ENCODE measurements at places on chromosomes 16 and 17.

DNA sequence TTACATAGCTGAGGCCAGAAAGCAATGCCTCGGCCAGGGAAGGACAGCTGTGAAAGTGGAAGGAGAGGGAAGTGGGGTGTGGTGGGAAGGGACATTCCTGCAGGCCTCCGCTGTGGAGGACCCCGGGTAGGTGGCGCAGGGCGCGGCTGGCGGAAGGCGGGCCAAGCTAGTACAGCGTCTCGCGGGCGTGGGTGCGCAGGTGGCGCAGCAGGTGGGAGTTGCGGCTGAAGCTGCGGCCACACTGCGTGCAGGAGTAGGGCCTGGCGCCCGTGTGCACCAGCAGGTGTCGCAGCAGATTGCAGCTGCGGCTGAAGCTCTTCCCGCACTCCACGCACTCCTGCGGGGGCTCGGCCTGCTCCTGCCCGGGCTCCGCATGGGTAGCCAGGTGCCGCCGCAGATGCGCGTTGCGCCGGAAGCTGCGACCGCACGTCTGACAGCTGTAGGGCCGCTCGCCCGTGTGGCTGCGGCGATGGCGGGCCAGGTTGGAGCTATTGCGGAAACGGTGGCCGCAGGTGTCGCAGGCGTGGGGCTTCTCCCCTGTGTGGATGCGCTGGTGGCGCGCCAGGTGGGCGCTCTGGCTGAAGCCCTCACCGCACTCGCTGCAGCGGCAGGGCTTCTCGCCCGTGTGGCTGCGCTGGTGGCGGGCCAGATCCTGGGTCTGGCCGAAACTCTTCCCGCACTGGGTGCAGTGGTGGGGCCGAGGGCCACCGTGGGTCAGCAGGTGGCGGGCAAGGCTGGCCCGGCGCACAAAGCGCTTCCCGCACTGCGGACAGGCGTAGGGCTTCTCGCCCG lies 10.0 kb downstream of the ZSCAN10 start:
- DNase-seq, result no peak

DNA sequence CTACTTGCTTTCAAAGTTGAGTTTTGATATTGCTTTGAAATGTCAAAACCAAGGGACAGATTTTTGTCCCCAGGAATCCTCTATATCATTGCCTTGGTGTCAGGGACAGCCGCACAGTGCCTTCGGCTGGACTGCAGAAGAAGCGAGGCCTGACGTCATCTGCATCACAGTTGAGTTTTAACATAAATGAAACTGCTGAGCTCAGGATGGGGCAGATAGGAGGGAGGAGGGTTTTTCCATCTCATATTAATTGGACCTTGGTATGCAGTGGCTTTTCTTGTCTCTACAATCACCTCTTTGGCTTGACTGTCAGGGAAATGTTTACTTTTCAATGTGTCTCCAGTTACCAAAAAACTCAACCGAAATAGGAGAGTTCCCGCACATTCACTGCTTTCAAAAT lies 111.3 kb downstream of the AATF start:
- DNase-seq, result no peak

DNA sequence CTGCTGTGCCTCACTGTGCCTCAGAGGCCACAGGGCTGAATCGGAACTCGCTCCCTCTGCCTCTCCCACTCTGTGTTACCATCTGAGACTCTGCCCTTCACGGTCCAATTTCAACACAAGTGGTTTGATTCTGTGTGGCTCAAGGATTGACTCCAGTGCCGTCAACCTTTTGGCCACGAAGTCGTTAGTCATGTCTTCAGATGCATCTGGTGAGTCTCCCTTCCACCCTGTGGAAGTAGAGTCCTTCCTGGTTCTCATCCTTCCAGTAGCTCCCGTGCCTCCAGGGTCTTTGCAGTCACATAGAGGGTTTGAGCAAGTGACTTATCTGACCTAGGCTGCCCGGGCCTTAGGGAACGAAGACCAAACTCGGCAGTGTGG lies 51.2 kb downstream of the PGS1 start:
- DNase-seq, result no peak

- peak; percentile 99 for DNase-seq
Observed at GRCh38 chr17:40551879-40552768, 13.1 kb downstream of the CCR7 start.

DNA sequence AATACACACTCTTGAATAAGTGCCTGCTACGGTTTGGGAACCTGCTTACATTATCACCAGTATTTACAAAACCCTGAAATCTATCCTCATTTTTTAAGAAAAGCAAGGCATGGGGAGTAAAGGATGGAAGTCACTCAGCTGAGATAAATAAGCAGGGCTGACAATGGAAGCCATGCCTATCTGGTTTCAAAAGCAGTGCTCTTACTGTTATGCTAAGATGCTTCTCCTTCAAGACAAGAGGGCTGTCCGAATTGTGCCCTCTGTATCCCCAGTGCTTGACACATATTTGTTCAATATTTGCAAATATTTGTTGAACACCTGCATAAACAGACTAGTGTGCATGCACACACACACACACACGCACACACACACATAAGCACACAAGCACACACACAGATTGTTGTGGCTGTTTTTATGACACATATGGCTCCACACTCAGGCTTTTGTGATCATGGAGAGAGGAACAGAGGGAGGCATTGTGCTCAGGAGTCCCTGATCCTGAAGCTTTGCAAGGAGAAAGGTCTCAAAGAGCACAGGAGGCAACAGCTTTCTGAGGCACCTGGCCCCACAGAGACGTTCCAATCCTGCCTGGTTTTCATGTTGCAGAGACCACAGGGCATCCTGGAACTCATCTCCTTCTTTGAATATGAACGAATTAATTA lies 401.6 kb upstream of the CDH11 start:
- DNase-seq, result no peak

- no peak for DNase-seq
Observed at GRCh38 chr17:18848501-18848900, 9.4 kb upstream of the PRPSAP2 start.

DNA sequence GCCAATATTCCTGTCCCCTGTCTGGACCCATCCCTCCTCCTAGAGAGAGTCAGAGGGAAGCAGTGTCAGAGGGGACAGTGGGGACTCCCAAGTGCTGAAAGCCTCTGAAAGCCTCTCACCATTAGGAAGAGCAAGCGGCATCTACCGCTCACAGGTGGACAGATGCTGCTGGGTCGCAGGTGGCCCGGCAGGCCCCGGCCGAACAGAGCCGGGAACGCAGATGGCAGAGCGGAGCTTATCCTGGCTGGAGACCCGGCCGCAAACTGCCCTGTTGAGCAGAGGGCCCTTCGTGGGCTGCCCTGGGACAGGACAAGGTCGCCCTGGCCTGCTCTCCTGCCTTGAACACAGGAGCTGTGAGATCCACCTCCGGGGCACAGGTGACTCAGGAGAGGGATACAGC lies 23.0 kb upstream of the NAT9 start:
- DNase-seq, result no peak

DNA sequence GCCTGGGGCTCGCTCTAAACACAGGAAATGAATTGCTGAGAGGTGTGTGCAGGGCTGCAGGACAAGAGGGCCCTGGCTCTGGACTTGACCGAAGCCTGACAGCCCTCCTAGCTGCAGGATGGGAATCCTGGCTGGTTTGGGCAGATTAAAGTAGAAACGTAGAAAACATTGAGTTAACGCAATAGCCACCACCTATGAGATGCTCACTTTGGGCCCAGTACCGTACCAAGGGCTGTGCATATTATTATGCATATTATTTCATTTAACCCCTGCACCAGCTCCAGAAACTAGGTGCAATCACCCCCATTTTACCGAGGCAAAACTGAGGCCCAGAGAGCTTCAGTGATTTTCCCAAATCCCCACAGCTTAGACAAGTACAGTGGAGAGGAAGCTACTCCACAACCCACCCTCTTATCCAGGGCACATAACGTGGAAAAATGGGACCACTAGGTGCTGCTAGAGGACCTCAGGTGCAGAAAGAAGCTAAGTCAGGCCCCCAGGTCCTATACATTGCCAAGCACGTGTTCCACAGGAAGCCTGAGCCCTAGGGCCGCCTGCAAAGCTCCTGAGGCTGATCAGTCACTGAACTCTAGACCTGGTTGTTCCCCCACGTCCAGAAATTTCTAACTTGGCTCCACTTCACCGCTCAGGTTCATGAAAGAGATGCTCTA lies 79.2 kb downstream of the MYH11 start:
- peak; percentile 58 for DNase-seq

GRCh38 chr16:82738699-82739098 lies 111.9 kb downstream of the CDH13 start:
- DNase-seq, result no peak

DNA sequence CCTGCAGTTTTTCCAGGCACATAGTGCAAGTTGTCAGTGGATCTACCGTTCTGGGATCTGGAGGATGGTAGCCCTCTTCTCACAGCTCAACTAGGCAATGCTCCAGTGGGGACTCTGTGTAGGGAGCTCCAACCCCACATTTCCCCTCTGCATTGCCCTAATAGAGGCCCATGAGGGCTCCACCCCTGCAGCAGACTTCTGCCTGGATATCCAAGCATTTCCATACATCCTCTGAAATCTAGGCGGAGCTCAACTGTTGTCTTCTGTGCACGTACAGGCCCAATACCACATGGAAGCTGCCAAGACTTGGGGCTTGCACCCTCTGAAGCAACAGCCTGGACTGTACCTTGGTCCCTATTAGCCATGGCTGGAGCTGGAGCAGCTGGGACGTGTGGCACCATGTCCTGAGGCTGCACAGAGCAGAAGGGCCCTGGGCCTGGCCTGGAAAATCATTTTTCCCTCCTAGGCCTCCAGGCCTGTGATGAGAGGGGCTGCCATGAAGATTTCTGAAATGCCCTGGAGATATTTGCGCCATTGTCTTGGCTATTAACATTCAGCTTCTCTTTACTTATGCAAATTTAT lies 10.9 kb upstream of the MILR1 start:
- DNase-seq, result no peak

All from fibroblast of skin of scalp (primary cell).